ENCODE measurements at places on chromosomes 7 and 10.

GRCh38 chr7:24403557-24403956 is 119.6 kb downstream of the NPY start:
- DNase-seq = no peak

DNA sequence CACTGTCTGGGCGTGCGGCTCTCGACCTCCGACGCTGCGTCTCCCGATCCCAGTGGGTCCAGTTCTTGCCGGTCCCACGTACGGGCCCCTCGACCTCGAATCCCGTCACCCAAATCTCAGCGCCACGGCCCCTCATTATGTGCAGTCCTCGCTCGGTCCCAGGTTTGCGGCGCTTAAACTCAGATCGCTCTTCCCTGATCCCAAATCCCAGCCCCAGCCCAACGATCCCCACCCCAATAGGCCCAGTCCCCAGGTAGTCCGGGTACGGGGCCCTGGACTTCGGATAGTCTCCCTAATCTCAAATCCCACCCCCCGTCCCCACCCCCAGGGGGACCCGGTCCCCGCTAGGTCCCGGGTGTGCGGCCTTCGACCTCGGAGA is 666 bp downstream of the HNRNPF start:
- no peak for DNase-seq

DNA sequence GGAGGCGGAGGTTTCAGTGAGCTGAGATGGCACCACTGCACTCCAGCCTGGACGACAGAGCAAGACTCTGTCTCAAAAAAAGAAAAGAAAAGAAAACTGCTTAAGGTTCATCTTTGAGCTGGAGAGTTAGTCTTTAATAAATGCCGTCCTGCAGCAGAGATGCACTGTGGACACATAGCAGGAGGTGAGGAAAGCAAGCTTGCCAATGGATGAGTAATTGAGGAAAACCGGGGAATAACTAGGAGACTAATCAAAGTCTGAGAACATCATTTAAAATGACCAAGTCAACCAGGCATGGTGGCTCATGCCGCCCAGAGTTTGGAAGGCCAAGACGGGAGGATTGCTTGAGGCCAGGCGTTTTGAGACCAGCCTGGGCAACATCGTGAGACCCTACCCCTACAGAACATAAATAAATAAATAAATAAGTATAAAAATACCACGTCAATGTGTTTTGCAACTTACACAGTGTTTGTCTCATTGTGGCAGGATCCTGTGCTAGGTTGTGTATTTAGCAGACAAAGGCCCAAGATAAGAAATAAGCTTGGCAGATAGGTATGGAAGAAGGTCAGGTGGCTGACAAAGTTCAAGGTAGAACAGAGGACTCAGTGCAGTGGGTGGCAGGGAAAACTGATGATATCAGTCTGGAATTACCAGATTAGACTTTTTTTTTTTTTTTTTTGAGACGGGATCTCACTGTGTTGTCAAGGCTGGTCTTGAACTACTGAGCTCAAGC is 115.7 kb upstream of the KMT2C start:
- DNase-seq = no peak

GRCh38 chr7:27942711-27943110 is 202.7 kb downstream of the TAX1BP1 start:
- DNase-seq = no peak

DNA sequence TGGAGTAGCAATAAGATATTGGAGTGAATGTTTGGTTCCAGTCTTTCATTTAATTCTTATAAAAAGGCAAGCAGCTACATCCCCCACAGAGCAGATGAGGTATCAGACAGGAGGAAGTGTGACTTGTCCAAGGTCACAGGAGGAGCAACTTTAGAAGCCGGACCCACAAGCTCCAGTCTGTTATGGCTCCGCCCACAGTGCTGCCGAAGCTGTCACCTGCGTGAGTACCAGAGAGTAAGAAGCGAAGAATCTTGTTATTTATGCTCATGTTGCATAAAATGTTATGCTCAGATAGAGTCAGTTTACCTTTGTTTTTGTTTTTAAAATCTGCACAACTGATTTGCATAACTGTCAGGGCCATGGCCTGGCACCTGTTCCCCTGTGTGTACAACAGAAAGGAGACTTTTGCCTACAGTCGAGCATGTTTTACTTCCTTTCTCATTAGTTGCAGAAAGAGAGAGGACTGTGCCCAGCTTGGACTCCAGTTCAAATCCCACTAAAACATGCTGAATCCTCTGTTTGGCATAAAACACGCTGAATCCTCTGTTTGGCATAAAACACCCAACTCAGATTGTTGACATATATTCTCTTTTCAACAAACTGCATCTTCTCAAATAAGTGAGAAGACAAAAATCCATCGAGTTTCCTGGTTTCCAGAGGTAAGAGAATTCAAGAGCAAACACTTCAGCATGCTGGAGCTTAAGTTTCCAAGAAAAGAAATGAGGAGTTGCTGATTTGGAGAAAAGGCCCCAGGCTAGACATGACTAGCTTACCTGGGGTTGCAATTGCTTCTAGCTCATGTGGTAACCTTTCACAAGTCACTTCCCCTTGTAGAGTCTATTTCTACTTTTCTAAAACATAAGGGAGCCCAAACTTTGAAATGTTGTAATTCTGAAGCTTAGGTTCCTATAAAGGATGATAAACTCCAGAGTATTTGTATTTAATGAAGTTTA is 409.8 kb upstream of the ZMIZ1 start:
- DNase-seq = no peak

GRCh38 chr7:6435486-6436384 is 12.0 kb downstream of the DAGLB start:
- DNase-seq = peak; percentile 65

GRCh38 chr10:1133495-1134045 is 77.4 kb downstream of the WDR37 start:
- DNase-seq = no peak

- no peak for DNase-seq
Observed at GRCh38 chr7:30770845-30771173, 408 bp upstream of the MINDY4 start.

DNA sequence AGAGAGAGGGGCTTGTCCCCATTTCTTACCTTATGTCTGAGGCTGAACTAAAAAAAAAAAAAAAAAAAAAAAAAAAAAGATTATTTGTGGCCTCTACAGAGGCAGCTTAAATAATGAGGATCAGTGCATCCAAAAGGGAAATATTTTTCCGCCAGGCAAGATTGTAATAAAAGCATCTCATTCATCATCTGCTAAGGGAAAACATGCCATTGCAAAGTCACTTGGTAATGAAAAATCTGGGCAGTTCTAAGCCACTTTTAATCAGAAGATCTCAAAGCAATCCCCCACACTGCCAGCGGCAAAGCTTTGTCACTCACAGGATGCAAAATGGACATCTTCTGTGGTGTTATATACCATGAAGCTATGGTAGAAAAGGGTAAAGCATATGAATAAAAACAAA is 3.8 kb downstream of the FAM107B start:
- no peak for DNase-seq

DNA sequence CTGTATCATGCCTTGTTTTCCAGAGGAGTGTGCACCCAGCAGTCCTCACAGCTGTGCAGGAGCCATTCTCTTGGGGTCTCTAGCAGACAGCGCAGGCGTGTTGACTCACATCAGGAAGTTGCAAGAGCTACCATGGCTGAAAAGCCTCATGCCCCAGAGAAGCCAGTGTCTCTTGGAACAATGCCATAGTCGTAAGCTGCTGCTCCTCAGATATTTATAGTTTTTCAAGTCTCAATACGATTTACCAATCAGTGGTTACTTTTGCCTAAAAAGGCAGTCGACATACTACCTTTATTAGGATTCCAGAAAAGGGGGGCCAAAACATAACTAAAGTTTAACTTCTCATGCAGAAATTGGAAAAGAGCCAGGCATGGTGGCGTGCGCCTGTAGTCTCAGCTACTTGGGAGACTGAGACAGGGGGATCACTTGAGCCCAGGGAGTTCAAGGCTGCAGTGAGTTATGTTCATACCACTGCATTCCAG is 407.7 kb downstream of the PARD3 start:
- peak; percentile 40 for DNase-seq

GRCh38 chr7:155682484-155682883 is 38.0 kb downstream of the RBM33 start:
- DNase-seq = no peak

- DNase-seq = no peak
Observed at GRCh38 chr7:94030634-94031033, 26.5 kb upstream of the BET1 start.

DNA sequence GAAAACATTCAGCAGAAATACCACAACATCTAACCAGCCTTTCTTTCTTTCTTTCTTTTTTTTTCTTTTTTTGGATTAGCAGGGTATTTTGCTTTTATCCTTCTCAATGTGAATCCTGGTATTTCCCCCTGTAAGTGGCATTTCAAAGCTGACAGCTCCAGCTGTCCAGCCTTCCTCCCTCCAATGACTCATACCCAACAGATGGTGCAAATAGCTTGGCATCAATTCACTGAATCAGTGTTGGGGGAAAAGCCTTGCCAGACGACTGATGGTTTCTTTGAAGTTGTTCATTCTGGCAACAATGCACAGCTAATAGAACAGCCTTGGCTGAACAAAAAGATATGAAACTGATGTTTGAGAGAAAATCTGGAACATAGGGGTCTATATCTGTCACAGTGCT is 316.8 kb upstream of the STEAP1 start:
- no peak for DNase-seq

GRCh38 chr7:159083698-159084068 is 61.0 kb downstream of the VIPR2 start:
- no peak for DNase-seq

GRCh38 chr10:22791665-22792064 is 77.3 kb upstream of the PIP4K2A start:
- no peak for DNase-seq

DNA sequence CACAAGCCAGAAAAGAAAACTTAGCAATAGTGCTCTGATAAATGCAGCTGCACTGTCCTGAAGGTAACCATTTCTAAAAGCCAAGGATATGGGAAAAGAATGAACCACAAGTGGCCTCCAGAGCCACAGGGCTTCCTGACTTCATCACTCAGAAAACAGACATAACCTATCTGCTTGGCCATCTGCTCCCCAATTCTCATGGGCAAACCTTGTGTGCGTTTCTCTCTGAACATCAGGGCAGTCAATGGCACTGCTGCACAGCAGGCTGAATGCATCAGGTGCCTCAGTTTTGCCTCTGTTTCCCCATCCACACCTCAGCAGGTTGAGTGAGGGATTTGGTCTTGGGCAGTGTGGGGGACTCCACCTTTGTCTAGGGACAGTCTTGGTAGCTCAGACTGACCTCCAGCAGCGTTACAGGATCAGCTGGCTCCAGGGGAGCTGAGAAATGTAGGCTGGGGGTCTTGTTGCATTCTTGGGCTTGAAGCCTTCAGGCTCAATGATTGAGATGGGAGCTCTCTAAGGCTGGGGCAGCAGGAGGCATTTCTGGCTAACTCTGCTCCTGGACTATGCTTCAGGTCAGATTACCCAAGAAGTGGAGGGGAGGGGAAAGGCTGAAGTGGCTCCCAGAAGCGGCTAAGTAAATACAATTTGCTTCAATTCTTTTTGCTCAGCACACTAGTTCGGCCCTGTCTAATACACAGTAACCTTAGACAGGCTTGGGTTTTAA is 23.6 kb upstream of the PDLIM1 start:
- no peak for DNase-seq

DNA sequence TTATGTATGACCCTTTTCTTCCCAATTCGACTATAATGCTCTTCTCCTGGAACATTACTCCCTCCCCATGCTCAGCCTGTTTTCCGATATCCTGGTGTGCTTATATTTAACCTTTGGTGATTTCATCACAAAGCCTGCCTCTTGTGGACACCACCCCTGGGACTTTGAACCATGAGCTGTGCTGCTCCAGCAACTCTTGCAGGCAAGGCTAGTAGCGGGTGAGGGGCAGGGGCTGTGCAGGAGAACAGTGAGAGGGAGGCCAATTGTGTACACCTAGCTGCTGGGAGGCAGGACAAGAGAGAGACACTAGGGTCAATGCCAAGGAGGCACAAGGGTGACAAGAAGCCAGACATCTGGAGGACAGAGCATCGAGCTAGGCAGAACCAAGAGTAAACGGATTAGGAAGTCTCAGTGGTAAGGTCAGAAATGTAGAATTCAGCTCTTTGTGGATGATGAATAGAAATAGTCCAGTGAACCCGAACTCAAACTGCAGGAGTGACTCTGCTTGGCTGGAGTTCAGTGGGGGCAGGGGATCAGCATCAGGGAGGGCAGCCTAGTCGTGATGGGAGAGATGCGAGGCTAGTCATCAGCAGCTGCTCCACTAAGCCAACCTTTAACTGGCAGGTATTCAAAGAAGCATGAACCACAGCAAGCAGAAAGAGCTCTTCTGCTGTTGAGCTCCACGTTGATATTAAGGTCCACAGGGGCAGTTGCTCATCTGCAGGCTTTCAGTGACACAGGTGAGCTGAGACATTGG is 31.0 kb upstream of the MKI67 start:
- DNase-seq = no peak

- DNase-seq = no peak
Observed at GRCh38 chr7:22316914-22317313, 40.0 kb downstream of the RAPGEF5 start.

GRCh38 chr10:110486680-110487410 is 10.9 kb upstream of the DUSP5 start:
- no peak for DNase-seq

Data from smooth muscle cell of the brain vasculature (primary cell).